ENCODE measurements at places on chromosomes 12 and 14.
A peak's percentile ranks its signal among the peaks of the same experiment; 100 is the strongest.

GRCh38 chr14:103552011-103552845 lies 10.2 kb downstream of the BAG5 start:
- DNase-seq: peak; percentile 42

- no peak for DNase-seq
Observed at GRCh38 chr12:51777457-51777856, 71.1 kb downstream of the FIGNL2 start.

GRCh38 chr14:37145395-37145794 lies 27.0 kb downstream of the SLC25A21 start:
- DNase-seq: no peak

- DNase-seq: no peak
Observed at GRCh38 chr14:103195828-103196615, 72.8 kb downstream of the TNFAIP2 start.

- DNase-seq: no peak
Observed at GRCh38 chr12:62647586-62647985, 181.0 kb downstream of the MON2 start.

GRCh38 chr14:75417674-75418073 lies 10.1 kb upstream of the JDP2 start:
- no peak for DNase-seq

- no peak for DNase-seq
Observed at GRCh38 chr12:78684419-78684818, 180.2 kb upstream of the SYT1 start.

GRCh38 chr14:60720391-60720790 lies 3.8 kb downstream of the SIX4 start:
- DNase-seq: no peak

- no peak for DNase-seq
Observed at GRCh38 chr12:84551373-84551772, 361.2 kb downstream of the SLC6A15 start.

- DNase-seq: no peak
Observed at GRCh38 chr12:93319523-93320050, 58.1 kb upstream of the NUDT4 start.

DNA sequence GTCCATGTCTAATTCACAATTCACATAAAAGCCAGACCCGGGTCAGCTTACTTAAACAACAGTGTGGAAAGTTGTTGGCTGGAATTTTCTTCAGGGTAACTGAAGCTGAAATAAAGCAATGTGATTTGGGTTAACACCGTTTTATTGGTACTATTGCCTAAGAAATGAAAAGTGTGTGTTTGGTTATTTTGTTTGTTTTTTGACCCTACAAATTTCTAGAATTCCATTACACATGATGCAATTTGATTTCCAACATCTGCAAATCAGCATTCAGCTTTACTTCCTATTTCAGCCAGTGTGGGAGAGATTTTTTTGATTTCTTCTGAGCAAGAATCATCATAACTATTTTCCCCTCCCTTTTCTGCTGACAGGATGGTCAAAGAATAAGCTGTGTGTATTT lies 45.7 kb upstream of the CLMN start:
- no peak for DNase-seq

DNA sequence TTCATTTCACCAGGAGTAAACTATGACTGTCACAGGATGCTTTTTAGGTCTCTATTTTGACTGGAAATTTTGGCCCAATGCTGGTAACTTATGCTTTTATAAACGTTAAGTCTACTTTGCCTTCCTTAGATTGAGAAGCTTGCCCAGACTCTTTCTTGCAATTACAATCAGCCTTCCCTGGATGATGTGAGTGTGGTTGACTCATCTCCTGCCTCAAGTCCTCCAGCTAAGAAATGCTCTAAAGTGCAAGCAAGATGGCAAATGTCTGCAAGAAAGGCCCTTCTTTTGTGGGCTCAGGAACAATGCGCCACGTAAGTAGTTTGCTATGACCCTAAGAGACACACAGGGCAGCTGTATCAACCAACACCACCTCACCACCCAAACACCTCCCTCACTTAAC lies 96.9 kb downstream of the SYNE2 start:
- DNase-seq: no peak

- DNase-seq: peak; percentile 85
Observed at GRCh38 chr12:122399592-122400373, 22.7 kb downstream of the CLIP1 start.

DNA sequence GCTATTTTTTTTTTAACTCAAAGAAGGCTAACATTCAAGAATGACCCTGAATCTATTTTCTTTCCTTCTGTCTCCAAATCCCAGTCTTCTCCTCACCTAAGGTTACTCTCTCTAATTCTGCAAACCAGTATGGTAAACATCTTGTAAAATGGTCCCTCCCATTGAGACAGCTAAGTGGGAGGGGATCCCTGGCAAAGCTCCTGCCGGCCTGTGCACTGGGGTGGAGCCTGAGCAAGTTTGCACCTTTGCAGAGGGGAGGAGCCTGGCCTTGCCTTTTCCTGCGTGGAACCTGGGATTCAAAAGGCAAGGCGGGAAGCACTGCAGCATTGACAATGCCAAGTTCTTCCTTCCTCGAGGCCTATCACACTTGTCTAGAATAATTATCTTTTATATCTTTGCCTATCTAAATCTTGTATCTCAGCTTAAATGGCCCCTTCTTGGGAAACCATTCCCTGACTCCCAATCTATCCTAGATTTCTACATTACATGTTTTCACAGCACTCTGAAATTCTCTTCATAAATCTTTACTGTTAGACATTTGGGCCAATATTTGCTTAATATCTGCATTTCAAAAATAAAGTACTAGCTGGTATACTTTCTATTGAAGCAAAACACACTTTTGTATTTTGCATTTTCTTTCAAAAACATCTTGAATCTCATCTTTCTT lies 83.0 kb downstream of the EPS8 start:
- DNase-seq: no peak

DNA sequence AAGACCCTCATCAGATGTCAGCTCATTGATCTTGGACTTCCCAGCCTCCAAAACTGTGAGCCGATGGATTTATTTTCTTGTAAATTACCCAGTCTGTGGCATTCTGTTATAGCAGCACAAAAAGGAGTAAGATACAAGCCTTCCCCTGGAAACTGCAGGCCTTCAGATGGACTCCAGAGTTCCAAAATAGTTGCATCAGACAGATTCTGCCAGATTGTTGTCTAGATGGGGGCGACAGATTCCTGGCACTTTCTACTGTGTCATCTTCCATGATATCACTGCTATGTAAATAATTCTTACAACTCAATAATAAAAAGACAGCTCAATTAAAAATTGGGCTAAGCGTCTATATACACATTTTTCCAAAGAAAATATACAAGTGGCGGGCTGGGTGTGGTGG lies 17.2 kb upstream of the MARK3 start:
- no peak for DNase-seq

DNA sequence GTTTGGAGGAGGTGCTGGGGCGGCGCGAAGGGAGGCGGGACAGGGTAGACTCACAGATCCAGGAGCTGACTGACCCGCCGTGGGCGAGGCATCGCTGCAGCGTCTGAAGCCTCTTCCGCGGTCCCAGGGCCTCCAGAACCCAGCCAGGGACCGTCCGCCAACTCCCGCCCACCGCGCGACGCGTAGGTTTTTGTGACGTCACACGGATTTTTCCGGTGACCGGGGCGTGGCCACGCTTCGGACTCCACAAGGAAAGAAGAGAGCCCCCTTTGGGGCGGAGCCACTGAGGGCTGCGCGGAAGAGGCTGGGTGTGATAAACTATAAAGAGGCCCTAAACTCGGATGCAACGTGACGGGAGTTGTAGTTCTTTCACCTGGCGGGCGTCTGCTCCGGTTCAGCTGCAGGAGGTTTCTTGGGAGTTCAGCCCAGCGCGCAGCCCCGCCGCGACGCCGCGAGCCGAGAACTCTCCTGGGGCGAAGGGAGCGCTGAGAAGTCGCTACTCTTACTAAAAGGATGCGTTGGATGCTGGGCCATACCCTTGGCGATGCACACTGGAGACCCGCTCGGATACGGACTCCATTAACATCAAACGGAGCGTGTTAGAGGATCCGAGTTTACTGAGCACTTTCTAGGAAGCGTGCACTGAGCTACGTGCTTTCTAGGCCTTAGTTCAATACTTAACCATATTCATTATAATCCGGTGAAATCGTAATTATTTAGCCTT lies at the start of gene AMN1:
TSS of gene AMN1 (minus strand) at position 105 of the 724 bp plus-strand sequence. CDS start at position 92, 13 bp downstream.
- DNase-seq: peak; percentile 99

GRCh38 chr14:67680941-67681340 lies 6.5 kb upstream of the VTI1B start:
- no peak for DNase-seq

DNA sequence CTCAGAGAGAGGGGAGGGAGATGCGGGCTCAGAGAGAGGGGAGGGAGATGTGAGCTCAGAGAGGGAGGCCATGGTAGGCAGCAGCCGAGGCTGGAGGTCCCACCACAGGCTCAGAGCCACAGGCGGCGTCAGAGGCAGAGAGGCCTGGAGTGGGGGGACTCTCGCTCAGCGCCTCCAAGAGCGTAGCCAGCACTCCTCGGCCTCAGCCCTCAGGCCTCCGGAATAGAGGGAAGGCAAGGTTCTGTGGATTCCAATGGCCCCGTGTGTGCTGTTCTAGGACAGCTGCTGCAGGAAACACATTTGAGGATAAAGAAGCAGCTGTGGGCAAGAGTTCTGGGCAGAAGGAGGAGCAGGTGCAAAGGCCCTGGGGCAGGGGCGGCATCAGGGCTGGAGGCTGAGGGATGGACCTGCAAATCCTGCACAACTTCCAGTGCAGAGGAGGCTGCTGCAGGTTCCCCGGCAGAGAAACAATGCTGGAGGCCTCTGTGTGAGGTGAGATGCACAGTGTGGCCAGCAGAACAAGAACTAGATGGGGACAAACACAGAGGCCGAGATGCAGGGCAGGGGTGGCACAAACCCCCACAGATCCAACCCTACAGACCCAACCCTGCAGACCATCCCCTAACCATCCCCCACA lies 59.1 kb upstream of the GALNT9 start:
- no peak for DNase-seq

DNA sequence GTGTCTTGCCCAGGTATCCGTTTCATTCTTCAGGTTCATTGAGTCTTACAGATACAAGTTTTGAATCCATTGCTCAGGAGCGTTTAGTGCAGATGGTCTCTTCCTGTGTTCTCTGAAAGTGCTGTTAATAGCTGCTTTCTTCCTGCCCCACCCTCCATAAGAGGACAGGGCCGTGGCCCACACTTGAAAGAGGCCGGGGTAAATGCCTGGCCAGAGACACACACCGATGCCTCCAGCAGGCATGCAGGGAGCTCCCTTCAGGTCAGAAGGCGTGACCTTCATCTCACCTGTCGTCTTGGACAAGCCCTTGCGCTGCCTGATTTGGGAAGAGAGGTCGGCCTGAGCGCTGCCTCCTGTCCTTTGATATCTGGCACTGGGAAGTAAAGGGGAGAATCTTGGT lies 11.6 kb downstream of the PRKAB1 start:
- DNase-seq: no peak

GRCh38 chr12:67025543-67026114 lies 243.5 kb upstream of the CAND1 start:
- peak; percentile 28 for DNase-seq

DNA sequence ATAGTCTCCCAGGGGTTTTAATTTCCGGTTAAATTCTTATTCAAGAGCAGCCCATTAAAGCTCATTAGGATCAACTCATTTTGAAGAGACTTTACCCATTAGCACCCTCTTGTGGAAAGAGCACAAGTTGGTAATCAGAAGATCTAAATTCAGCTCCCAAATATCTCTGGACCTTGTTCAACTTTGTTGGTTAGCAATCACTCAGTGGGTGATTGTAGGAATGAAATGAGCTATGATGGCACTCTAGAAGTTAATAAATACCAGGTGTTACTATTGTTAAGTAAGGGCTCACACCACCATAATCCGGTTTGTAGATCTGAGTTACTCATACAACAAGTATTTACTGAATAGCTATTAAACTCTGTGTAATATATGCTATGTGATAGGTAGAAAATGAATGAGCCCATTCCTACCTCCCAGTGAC lies 42.9 kb downstream of the TRIP11 start:
- peak; percentile 52 for DNase-seq

- DNase-seq: no peak
Observed at GRCh38 chr12:89875225-89875624, 166.6 kb upstream of the ATP2B1 start.

- DNase-seq: no peak
Observed at GRCh38 chr12:132389526-132390286, 60.3 kb upstream of the GALNT9 start.

DNA sequence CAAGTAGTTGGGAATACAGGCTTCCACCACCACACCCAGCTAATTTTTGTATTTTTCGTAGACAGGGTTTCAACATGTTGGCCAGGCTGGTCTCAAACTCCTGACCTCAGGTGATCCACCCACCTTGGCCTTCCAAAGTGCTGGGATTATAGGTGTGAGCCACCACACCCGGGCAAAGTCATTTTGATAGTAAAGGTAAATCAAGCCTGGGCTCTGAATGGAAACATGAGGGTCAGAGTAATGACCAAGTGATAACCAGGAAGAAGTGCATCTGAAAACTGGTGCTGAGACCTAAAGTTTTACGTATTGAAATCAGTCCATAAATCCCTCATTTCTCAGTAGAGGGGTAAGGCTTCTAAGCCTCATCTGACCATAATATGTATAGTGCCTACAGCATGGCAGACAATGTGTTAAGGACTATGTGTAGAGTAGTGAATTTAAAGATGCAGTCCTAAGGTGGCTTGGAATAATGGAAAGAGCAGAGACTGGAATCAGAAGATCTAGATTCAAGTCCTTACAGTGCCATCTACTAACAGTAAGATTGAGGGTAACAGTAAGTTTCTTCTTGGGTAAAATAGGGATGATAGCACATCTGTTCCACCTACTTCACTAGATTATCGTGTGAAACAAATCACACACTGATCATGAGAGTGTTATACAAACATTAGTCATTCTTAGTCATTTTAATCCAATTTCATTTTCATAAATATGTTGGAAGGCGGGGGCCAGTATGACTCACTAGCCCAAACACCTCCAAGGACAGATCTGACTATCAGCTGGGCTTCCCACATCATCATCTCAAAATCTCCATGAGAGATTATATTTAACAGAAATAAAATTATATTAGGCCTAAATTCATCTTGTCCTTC lies 11.2 kb downstream of the MAP4K5 start:
- peak; percentile 66 for DNase-seq

DNA sequence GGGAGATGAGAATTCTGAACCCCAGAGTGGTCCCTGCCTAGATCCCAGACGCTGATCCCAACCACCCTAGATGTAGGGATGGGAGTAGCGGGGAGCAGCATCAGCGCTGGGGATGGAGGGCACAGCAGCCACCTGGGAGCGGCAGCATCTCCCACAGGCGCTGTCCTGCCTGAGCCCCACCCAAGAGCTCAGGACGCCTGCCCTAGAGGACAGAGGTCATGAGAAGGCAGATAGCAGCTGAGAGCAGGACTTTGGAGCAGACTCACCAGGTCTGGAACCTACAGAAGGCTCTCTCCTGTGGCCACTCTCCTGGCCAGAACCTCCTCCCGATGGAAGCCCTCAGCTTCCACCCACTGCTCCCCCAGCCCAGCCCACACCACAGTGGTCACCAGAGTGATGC lies 7.2 kb downstream of the CCDC85C start:
- no peak for DNase-seq

GRCh38 chr12:51013441-51013840 lies 12.7 kb downstream of the SLC11A2 start:
- DNase-seq: no peak
